ENCODE measurements at places on chromosomes 2 and 18.
A peak's percentile ranks its signal among the peaks of the same experiment; 100 is the strongest.

DNA sequence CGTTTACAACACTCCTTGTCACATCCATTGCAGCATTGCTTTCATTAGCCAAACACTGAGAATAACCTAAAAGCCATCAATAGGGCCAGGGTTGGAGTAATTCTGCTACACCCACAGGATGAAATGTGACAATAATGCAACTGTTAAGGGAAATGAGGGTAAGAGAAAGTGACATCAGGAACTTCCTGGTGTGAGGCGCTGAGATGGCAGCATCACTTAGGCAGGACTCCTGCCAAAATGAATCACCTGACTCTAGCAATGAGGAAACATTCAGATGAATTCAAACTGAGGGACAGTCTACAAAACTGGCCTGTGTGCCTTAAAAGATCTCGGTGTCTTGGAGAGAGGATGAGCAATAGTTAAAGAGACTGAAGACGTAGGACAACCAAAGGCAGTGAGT, 115.6 kb upstream of the AGAP1 start:
- no peak for DNase-seq

DNA sequence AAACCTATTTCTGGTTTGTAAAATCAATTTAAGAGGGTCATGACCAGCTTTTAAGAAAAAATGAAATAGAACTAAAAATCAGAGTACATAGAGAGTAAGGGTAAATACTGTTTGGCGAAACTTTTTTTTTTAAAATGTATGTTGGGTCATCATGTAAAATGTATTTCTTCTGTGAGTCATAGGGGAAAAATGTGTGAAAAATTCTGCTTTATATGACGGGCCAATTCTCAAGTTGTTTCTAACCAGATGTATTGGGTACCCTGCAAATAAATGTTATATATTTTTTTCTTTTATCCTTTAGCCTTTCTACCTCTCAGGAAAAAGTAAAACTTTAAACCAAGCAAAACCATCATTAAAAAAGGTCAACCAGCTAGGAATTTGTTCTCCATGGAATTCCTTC, 13.9 kb downstream of the AFTPH start:
- DNase-seq, result no peak

- DNase-seq, result no peak
Measured at GRCh38 chr2:119220720-119221301, 2.8 kb upstream of the STEAP3 start.

- no peak for DNase-seq
Measured at GRCh38 chr2:44314362-44314761, 39.1 kb downstream of the SLC3A1 start.

- DNase-seq, result no peak
Measured at GRCh38 chr2:10493634-10494281, 45.6 kb upstream of the ODC1 start.

GRCh38 chr18:38923126-38923525, 1357.5 kb upstream of the CELF4 start:
- no peak for DNase-seq

DNA sequence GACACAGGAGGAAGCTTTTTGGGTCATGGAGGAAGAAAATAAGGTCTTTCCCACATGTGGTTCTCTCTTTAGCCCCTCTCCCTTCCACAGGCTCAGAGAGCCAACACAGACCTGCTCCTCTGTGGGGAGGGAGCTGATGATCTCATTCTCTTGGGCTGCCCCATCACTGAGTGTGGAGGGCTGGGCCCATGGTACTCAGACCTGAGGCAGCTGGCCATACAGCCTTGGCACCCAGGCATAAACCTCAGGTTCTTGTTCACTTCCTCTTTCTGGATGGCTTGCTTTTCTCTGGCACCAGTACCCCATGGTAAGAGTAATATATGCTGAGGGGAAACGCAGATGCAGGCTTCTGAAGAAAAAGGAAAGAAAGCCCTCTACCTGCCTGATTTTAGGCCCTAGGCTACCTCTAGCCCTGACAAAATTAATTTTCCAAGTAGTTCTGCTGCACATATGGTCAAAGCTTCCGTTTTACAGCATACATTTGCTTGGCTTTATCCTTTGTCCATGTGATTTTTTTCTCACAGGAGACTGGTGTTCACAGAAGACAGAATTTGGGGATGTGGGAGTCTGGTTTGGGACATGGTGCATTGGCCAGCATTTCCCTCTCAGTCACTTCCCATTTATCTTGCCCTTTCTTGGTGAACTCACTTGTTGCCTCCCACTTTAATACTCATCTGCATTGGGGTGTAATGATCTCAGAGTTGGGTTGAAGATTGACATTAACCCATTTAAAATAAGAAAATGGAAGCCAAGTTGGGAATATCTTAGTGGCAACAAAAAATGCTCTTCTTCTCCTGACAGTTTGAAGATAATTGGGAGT, 11.1 kb downstream of the DHRS9 start:
- no peak for DNase-seq

DNA sequence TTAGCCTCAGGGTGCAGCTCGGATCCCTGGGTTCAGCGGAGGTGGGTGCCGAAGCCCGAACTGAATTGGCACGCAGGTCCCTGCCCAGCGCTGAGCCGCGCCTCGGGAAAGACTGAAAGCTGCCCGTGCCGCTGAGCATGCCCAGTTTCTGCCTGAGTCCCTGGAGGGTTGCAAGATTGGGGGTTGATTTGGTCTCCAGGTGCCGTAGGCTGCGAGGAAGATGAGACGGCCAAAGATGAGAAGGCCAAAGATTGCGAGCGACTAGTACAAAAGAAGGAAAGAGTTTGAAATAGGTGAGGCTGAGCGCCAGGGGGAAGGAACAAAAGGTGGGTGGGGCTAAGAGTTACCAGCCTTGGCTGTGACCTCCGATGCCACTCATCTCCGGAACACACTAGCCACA, 852 bp upstream of the KCNH7 start:
- no peak for DNase-seq

- peak; percentile 20 for DNase-seq
Measured at GRCh38 chr2:207469943-207470729, 59.6 kb upstream of the CREB1 start.

DNA sequence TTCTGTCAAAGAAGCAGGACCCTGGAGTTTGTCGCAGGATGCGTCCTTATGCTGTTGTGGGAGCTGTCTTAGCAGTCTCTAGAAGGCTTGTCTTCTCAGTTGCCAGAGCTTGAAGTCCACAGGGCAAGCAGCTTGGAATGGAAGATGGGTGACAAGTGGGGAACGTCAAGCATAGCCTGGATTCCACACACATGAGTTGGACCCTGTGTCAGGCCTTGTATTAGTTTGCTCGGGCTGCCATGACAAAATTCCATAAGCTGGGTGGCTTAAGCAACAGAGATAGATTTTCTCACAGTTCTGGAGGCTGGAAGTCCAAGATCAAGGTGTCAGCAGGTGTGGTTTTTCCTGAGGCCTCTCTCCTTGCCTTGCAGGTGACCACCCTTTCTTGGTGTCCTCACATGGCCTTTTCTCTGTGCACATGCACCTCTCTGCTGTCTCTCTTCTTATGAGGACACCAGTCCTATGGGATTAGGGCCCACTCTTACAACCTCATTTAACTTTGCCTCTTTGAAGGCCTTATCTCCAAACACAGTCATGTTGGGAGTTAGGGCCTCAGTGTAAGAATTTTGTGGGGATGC, 51.3 kb downstream of the THNSL2 start:
- DNase-seq, result no peak

GRCh38 chr18:45335282-45336043, 279.8 kb upstream of the SLC14A2 start:
- no peak for DNase-seq

DNA sequence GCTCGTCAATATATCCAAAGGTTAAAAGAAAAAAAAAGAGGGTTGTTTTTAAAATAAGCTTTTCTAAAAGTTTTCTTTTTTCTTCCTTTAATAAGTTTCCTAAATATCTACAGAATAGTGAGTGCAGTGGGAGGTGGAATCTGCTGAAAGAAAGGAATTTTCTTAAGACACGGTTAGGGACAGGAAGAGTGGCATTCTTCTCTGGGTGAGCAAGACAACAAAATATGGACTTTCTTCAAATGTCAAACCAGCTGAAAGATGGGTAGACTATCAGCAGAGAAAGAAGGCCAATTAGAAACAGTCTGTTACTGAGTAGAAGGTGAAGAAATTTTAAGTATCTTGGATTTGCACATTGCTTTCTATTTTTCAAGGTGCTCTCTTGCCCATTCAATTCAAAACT, 222.7 kb upstream of the PIK3C3 start:
- DNase-seq, result no peak

DNA sequence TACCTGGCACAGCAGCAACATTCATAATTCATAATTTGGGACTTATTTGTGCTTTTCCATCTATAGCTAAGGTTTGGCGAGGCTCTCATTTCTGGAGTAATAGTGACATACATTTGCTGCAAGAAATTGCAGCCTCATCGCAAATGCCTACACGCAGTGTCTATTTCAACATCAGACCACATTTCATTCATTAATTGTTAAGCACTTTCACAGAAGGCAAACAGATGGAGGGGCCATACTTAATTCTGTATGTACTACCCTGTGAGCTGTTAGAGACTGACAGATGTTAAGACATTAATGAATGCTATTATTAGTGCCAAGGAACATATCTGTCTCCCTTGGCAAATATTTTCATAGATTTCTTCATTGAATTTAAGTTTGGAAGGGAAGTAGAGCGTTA, 125.7 kb downstream of the UXS1 start:
- peak; percentile 97 for DNase-seq

DNA sequence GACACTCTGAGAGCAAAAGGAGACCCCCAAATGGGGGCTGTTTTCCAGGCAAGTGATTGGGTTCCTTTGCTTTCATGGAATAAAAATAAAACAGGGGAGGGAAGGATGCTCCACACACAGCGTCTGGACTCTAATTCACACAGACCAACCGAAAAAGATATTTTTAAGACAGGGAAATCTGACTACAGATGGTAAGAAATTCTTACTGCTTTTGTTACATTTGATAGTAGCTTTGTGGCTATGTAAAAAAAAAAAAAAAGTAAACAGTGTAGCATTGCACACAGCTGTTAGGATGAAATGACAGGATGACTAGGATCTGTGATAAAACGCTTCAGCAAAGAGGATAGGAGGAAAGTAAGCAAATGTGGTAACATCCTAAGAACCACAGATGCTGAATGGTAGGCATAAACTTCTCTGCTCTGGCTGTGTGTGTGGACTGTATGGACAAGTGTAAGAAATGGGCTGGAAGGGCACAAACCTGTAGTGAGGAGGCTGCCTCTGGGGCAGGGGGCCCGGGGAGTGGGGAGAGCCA, 207.6 kb downstream of the ANAPC1 start:
- no peak for DNase-seq

Data from DMS 273 treated with DMSO at 0.1 percent for 48 hours (cell line).